Thoracic aorta (tissue), 2 donors: ENCODE measurements at places on chromosomes 13 and 19. TPM values are rescaled to one million over a fixed set of nuclear protein-coding genes. Genes with fewer than 3 reads are reported as not detected.

CLDND2 gene
- total RNA-seq, result not detected

DNA sequence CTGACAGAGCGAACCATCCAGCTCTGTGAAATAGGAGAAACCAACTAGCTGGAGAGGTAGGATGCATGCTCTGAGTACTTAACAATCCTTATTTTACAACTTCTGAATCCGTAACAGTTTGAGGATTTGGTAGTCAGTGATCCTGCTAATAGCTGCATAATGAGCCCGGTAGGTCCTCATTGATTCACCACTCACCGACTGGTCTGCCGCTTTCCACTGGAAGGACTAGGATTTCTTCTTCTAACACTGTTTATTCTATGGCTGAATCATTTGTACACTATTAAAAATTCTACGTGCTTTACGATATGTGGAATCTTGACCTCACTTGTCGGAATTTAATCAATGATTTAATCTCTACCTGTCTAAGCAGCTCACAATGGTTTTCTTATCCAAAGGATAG, 33.9 kb downstream of the SPATA13 start:
- no peak for DNase-seq

PLIN5 gene
- total RNA-seq, result 4.0 TPM

DNA sequence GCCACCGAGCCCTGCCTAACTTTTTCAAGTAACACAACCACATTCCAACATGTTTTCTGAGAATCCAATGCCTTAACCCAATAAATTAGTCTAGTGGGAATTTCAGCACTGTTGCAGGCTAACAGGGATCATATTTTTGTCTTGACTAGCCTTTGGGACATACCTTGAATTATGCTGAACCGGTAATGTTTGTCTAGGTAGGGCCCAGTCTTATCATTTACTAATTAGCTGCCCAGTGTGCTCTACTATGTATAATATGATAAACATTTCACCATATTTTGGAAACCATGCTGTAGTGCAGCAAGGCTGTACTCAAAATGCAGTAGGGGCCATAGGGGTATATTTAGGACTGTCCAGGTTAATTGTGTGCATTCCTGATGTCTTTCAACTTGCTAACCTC, 3.3 kb upstream of the PDS5B start:
- no peak for DNase-seq

TTC9B gene
- total RNA-seq, result not detected

- DNase-seq, result no peak
These were observed 15.2 kb upstream of the CPB2 start for GRCh38 chr13:46119883-46120614.

DNA sequence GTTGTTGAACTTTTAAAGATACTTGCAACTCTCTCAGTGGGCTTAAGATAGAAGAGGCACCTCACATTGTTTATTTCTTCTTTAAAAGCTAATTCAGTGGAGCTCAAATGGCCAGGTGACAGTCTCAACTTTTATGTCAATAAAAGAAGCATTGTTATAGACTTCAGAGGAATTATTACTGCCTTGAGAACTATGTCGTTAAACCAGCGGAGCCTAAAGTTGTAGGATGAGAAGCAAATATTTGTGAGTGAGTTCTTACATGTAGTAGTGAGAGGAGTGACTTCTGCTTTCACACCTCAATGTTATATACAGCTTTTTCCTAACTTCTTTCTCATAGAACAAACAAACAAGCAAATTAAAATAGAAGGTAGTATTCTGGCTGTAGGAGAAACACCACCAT, 31.2 kb upstream of the DGKH start:
- DNase-seq, result no peak

VSIG10L gene
- 1.6 TPM for total RNA-seq

DNA sequence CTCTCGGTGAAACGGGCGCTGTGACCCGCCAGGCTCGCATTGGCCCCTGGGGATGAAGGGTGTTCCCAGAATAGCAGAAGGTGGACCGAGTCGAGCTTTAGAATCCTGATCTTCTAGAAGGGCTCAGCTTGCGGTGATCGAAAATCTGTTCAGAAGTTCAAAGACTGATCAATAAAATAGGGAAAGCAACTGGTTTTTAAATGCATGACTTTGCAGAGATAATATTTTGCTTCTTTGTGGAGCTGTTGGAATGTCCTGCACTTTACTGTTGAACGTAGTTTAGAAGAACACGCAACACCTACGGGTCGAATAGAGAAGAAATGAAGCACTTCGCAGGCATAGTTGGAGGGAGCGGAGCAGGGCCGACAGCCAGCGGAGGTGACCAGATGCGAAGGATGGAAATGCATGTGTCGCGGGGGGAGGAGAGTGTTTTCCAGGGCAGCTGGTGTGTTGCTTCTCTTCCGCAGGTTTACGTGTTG, 766 bp downstream of the CEBPG start:
- no peak for DNase-seq

PSG1 gene
- total RNA-seq, result not detected

PRODH2 gene
- not detected for total RNA-seq

DNA sequence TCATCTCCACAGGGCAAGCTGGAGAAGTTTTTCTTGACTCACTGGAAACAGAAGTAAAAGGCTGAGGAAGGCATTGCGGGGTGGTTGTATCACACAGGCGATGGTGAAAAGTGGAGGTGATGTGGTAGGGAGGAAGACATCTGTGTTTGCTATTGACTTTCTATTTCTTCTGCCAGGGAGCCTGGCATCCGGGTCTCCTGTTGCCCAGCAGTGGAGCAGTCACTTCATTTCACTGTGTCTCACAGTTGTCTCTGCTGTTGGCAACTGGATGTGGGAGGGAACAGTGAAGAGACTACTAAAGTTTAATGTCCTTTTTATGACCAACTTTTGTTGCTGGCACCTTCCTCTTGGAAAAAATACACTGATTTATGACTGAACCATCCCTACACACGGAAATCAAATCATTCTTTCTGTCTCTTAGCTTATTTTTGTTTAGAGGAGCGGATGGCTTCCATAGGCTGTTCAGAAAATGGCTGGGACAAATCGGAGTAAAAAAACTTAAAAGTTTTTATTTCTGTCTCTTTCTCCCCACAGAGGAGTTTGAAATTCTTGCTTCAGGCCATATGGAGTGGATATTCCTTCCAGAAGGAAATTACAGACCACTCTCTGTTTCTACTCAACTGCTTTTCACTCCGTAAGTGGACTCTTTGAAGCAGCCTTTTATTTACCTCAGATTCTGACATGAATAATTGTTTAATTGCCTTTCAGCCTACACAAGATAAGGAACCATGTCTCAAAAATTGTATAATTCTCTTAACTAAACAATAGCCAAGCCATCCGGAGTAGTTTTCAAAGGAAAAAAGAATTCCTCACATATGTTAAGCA, 23.8 kb upstream of the MEDAG start:
- DNase-seq, result no peak

GPR183 gene
- total RNA-seq, result 24.5 TPM

- DNase-seq, result no peak
These were observed 77.5 kb upstream of the POMP start for GRCh38 chr13:28581451-28581850.

- no peak for DNase-seq
These were observed at the start of gene CD37 for GRCh38 chr19:49335071-49335783. Gene CD37, plus strand, starts transcription at chr19:49335406. Its CDS starts 135 bp downstream, at chr19:49335541.

HCST gene
- total RNA-seq, result 13.2 TPM

- DNase-seq, result peak; percentile 41
These were observed at the start of gene GRAMD1A for GRCh38 chr19:34999498-35000337. Gene GRAMD1A, plus strand, starts transcription at chr19:35000323. Its CDS starts 156 bp downstream, at chr19:35000479.

ZNF677 gene
- 20.6 TPM for total RNA-seq

- no peak for DNase-seq
These were observed 749 bp upstream of the SHANK1 start for GRCh38 chr19:50720181-50720920.

GRCh38 chr13:51887468-51887867, 25.7 kb downstream of the CCDC70 start:
- no peak for DNase-seq

GRCh38 chr19:11203194-11204075, 6.1 kb upstream of the KANK2 start:
- peak; percentile 80 for DNase-seq

DNA sequence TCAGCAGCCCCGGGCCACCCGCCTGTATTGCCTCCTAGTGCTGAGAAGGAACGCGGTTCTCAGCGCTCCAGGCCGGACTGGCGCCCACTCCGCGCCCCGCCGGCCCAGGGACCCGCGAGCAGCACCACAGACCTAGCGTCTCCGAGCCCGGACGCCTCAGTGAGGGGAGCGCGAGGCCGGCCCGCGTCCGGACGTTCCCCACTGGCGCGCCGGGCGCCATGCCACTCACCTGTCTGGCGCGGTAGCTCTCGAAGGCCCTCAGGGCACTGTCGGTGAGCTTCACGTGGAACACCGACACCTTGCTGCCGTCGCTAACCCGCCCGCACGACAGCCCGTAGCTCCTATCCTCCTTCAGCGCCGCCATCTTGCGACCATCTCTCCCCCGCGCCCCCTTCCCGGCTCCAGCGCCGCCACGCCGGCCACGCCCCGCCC, at the start of gene ELL:
ELL (minus strand) TSS at position 379 of the 432 bp plus-strand sequence; CDS start at position 364, 15 bp downstream.
- no peak for DNase-seq

DNA sequence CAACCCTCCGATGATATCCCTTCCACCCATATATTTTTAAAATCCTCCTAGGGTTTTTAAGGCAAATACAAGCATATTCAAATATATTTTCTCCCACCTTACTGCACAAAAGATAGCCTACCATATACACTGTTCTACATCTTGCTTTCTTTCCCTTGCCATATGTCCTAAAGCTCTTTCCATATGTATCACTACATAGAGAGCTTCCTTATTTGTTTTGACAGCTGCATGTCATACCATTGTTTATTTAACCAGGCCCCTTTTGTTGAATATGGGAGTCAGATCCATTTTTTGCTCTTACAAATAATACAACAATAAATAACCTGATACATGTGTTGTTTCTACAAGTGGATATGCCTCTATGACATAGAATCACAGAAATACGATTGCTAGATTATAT, 32.8 kb upstream of the WDFY2 start:
- no peak for DNase-seq

GRCh38 chr19:531009-531752, 379 bp upstream of the CDC34 start:
- no peak for DNase-seq

DNA sequence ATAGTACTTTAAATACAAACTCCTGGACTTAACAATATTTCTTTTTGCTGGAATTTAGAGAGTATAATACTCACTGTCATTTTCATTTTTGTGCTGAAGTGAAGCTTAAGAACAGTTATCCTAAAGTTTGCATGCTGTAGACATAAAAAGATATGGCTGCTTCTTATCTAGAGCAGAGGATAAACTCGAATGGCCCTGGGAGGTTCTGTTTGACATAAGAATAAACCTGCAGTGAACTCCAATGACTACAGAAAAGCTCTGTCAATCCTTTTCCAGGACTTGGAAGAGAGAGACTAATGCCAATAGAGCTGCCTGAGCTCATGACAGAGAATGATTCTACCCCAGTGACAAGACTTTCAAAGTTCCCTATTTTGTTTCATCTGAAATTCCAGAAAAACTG, 1017.8 kb upstream of the MIR17HG start:
- DNase-seq, result no peak

OR1M1 gene
- not detected for total RNA-seq

GRCh38 chr13:41017159-41017558, 2.0 kb downstream of the ELF1 start:
- no peak for DNase-seq

DNA sequence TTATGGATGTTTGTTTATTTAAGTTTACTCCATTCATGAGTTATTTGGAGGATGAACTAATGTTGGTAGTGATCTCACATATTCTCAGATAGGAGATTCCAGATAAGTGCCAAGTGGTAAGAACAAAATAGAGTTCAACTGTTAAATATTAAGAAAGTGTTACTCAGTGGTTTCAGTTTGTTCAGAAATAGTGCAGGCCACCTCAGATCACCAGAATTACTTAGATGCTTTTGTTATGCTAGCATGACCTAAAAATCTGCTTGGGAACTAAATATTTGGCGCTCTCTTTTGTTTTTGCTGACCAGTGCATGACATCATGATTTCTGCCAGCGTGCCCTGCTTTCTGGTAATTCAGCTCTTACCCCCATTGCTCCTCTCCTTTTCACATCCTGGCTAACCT, 15.6 kb downstream of the CLDN10 start:
- DNase-seq, result no peak

GRCh38 chr13:95620825-95621498, 23.5 kb downstream of the DZIP1 start:
- no peak for DNase-seq
